Tongue (tissue), 3 donors: ENCODE measurements at places on chromosomes 7 and 10. TPM values are rescaled to one million over a fixed set of nuclear protein-coding genes. Genes with fewer than 3 reads are reported as not detected.

The SMKR1 gene
- total RNA-seq, result not detected

The NXPH1 gene
- total RNA-seq, result not detected

The POT1 gene
- 53.5 TPM for total RNA-seq

The NUTM2E gene
- total RNA-seq, result 0.41 TPM

The SEMA3C gene
- total RNA-seq, result 212 TPM

The TCAF2 gene
- 4.8 TPM for total RNA-seq

The SCART1 gene
- total RNA-seq, result 3.1 TPM
